Left lobe of liver (tissue), 2 donors: ENCODE measurements at places on chromosomes 2 and 18. TPM values are rescaled to one million over a fixed set of nuclear protein-coding genes. Genes with fewer than 3 reads are reported as not detected.

The MRPS5 gene
- 34.7 TPM for total RNA-seq

The CHRNG gene
- not detected for total RNA-seq

The CYS1 gene
- 0.65 TPM for total RNA-seq

The NABP1 gene
- total RNA-seq: 5.9 TPM

The APLF gene
- 1.1 TPM for total RNA-seq

The SGPP2 gene
- total RNA-seq: 0.23 TPM

The ARHGEF4 gene
- 1.3 TPM for total RNA-seq

The XIRP2 gene
- total RNA-seq: not detected

The STAMBP gene
- total RNA-seq: 13.3 TPM

The SP3 gene
- total RNA-seq: 31.7 TPM

The SCN1A gene
- 0.13 TPM for total RNA-seq

The XDH gene
- 63.7 TPM for total RNA-seq

The UGT1A5 gene
- total RNA-seq: 4.6 TPM
